Caudate nucleus (tissue), 63 donors: ENCODE measurements at places on chromosomes 16 and 17.

DNA sequence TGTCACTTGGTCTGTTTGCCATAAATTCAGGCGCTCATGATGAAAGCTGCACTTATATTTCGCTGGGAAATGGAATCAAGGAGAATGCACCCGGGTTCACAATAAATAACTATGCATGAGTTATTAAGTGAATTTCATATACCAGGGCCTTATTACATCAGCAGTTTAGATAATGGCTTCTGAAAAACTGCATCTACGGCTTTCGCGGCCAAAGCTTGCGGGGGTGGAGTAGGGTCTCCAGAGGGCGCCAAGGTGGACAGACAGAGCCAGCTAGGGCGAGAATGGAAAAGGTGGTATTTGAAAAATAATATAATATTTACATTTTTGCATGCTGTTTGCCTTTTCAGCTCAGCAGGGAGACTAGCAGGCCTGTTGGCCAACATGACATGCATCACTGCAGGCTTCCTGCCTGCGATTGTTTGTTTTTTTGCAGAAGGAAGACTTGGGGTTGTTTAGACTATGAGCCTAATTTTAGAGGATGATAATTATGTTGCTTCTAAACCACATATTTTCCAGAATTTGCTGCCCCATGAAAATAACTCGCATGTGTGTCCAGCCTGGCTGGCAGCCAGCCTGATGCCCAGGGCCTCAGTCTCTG lies 173.8 kb upstream of the IRX3 start:
- no peak for DNase-seq

DNA sequence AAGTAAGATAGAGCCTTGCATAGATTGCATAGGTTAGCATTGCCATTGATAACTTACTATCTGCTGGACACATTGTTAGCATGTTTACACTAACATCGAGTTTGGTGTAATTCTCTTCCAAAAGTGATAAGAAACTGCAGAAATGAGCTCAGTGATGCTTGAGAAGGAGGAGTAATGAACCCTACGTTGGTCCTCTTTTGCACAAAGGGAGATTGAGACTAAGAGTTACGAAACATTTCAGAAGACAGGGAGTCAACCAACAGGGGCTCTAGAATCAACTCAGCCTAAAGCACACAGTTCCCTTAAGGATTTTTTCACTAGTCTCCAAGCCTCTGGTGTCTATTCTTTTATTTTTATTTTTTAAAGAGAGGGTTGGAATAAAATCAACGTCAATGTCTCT lies 6.8 kb downstream of the CCL7 start:
- DNase-seq: no peak

DNA sequence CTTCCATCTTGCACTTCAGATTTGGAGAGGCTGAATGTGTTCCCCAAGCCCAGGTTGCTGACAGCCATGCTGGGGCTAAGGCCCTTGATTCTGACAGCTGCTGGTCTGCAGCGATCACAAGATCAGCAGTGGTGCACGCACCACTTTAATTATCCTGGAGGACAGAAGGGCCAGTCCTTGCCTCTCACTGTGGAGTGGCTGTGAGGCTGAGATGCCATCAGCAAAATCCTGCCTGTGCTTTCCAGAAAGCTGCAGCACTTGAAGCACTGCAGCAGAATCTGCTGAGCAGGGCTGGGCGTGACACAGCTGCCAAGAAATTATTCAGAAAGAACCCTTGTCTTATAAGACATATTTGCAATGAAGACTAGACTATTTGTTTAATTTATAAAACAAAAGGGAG lies 37.1 kb downstream of the NUP93 start:
- DNase-seq: no peak

DNA sequence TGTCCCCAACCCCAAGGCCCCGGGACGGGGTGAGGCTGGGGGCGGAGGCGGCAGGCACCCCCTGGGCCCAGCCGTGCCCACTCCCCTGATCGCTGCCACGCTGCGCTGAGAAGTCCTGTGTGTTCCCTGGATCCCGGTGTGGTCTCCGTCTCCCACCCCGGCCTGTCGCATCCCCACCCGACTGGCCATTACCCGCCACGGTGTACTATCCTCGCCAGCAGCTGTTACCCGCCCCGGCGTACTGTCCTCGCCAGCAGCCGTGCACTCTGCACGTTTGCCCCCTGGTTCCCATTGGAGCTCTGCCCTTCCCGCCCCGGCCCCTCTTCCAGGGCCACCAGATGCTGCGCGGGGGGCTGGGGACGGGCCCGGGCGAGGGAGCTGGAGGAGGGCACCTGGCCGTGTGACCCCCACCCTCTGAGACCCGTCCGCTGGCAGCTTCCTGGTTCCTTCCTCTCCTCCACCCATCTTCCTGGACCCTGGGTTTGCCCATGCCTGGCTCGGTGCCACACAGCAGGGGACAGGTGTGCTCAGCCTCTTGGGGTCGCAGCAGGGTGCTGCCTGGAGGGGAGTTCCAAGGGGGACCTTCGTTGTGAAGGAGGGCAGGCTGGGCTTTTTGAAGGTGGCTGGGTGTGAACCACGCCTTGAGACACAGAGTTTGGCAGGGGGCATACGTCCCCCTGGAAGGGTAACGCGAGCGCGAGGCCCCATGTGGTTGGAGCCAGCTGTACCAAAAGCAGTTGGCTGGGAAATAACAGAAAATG lies 19.7 kb downstream of the BAHCC1 start:
- DNase-seq: no peak

- DNase-seq: no peak
These were observed 29.1 kb downstream of the DUSP14 start for GRCh38 chr17:37518826-37519225.
